NCI-H1694 treated with DMSO at 0.1 percent for 48 hours (cell line): ENCODE measurements at places on chromosomes 3 and 15.

DNA sequence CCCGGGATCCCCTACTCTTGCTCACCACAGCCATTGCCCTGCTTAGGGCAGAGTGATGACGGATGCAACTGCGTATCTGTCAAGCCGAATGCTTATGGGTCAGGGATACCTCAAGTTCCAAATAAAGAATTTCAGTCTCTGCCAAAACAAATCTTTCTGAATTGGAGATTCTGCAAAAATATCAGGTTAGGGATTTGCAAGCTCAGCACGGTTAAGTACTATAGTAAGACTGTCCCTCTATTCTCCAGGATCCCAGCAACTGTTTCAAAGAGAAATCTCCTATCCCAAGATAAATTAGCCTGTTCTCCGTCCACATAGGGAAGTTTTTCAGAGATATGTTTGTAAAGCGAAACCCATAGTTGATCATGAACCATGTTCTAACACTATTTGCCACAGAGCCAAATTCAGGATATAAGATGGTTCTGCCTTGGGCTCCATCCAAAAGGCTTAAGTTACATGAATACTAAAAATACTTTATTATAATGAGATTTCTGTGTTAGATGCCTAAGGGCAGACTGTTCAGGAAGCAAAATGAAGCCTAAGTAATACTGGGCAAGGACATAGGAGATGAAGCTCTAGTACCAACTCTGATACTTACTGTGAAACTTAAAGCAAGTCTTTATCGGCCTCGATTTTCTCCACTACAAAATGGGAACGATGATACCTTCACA lies 100.1 kb upstream of the LPP start:
- DNase-seq, result no peak

DNA sequence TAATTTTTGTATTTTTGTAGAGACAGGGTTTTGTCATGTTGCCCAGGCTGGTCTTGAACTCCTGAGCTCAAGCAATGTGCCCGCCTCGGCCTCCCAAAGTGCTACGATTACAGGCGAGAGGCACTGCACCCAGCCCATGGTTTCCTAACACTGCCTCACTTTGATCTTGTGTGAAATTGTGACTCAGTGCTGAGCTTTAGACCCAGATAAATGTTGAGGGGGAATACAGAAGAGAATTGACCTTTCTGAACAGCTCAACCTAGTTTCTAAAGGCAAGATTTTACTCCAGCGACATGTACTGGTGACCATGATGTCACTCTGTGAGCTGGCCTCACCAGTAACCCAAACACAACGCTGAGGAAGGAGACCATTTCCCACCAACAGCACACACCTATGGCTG lies 73.5 kb downstream of the ATP1B3 start:
- DNase-seq, result no peak

- DNase-seq, result no peak
Observed at GRCh38 chr3:138210528-138210927, 23.4 kb downstream of the ARMC8 start.

GRCh38 chr15:36053746-36054145 lies 507.8 kb upstream of the DPH6 start:
- no peak for DNase-seq

- DNase-seq, result peak; percentile 42
Observed at GRCh38 chr3:182618085-182618732, 175.1 kb upstream of the ATP11B start.

- DNase-seq, result no peak
Observed at GRCh38 chr3:47722859-47723258, 58.8 kb downstream of the SMARCC1 start.

- DNase-seq, result no peak
Observed at GRCh38 chr3:175651716-175652115, 792.6 kb downstream of the NAALADL2 start.

GRCh38 chr15:52103217-52104207 lies 9.1 kb downstream of the BCL2L10 start:
- no peak for DNase-seq

GRCh38 chr15:38304481-38304880 lies 51.8 kb downstream of the SPRED1 start:
- no peak for DNase-seq

DNA sequence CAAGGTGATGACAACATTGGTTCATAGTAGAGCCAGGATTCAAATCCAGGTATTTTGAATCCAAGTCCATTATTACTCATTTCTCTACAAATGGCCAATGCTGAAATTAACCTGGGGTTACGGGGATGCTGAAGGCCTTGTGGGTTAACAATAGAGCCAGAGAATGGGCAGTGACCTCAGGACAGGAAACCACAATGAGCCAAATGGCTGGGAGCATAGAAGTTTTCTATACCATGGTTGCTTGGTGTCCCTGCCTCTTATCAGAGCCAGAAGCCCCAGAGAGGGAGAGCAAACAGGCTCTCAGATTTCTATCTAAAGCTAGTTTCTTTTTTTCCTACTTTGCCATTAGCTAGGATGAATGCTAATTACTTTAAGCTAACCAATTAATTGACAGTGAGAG lies 82.3 kb downstream of the TNIK start:
- no peak for DNase-seq

DNA sequence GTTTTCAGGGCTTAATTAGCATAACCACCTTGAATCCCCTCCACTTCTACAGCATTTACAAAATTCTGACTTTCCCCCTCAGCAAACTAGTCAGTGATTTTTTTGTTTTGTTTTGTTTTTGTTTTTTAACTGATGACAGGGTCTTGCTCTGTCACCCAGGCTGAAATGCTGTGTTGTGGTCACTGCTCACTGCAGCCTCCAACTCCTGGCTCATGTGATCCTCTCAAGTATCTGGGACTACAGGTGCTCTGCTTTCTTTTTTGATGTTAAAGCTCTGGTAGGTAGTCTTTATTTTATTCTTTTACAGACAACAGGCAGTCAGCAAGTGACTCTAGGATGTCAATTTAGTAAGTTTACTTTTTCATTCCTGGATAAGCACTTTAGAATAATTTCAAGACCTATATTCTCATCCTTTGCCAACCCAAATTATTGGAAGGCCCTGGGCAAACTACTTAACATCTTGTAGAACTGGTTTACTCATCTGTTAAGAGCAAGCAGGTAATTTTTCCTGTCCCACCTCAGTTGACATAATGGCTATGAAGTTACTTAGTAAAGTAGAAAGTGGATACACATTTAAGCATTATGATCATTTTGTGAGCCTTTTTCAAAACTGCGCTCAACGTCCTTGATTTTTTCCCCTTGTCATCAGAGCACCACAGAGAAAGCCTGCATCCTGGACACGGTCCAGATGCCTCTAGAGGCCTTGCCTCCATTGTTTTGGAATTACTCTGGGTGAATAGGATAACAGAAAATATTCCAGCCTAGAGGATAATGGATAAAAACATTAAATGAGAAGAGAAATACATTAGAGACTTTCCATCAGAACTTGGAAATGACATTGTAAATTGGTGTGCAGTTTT lies 69.9 kb upstream of the NDUFB4 start:
- DNase-seq, result no peak

GRCh38 chr3:15512166-15512565 lies 9.3 kb downstream of the COLQ start:
- DNase-seq, result peak; percentile 24

DNA sequence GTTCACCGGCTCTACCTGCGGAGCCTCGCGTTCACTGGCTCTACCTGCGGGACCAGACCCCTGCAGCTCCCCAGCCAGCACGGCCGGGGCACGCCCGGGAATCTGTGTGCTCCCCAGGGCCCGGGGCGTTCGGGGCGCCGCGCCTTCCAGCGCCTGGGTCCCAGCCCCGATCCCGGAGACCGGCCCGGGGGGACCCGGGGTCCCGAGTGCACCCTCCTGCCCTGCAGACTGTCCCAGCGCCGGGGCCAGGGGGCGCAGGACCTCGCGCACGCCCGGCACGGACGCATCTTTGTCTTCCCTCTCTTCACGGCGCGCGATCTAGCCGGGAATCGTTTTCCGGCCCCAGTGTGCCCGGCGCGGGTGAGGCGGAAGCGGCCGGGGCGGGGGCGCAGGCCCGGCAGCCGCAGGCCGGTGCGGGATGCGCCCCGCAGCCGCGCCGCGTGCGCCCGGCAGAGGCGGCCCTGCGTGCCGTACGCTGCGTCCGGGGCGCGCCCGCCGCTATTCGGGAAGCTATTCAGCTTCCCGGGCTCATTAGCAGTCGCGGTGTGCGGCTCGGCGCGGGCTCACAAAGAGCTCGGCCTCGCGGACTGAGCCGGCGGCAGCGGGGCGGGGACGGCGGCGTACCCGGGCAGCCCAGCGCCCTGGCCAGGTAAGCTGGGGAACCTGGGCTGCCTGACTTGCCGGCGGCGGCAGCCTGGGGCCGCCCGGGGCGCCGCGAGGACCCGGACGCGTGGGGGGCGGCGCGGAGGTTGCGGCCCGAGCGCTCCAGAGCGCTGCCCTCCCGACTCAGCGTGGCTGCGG lies at the start of gene APBA2:
APBA2 (plus strand) TSS at position 345 of the 801 bp plus-strand sequence. CDS start 167,911 bp downstream, outside the sequence.
- DNase-seq, result no peak

DNA sequence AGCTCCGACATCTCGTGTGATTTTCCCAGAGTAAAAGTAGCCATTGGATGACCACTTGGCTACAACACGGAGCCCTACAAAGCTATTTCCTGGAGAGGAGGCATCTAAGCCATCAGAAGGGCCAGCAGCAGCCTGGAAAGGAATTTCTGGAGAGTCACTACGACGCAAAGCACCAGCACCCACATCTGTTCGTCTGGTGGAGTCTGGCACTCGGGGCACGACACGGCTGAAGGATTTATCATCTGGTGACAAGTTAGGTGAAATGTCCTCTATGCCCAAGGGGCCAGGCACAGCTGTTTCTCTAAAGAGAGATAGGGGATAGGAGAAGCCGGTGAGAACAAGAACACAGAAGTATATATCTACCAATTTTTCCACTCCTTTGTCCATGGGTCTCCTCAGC lies 49.5 kb downstream of the TUBGCP4 start:
- DNase-seq, result no peak

DNA sequence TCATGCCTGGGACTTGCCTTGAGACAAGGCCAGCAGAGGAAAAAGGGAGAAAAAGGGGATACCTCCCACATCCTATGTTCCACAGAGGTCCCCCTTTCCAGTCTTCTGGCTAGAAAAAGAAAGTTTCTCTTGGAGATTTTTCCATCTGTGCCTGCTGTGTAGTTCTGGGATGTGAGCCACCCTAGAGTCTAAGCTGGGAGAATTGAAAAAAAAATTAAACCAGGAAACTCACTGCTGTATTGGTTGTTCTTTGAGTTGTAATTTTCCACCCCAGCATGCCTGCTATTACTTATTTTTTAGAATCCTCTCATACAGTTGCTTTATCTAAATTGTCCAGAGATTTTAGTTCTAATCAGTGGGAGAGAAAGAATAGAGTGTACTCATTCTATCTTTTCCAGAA lies 68.4 kb downstream of the SV2B start:
- DNase-seq, result no peak

DNA sequence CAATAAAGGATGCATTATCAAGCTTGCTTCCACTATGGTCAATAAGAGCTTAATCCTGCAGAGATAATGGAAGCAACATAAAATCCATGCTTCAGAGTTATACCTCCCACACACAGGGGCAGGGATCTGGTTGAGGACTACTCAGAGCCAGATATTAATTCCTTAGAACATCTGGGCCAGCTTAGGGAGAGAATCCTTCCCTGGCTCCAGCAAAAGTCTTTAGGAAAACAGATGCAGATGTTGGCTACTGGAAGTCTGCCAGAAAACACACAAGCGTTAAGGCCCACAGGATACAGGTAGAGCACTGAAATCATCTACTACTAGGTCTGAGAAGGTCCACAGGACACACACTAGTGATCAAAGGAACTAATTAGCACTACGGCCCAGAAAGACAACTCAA lies 25.2 kb downstream of the TMEM202 start:
- no peak for DNase-seq

DNA sequence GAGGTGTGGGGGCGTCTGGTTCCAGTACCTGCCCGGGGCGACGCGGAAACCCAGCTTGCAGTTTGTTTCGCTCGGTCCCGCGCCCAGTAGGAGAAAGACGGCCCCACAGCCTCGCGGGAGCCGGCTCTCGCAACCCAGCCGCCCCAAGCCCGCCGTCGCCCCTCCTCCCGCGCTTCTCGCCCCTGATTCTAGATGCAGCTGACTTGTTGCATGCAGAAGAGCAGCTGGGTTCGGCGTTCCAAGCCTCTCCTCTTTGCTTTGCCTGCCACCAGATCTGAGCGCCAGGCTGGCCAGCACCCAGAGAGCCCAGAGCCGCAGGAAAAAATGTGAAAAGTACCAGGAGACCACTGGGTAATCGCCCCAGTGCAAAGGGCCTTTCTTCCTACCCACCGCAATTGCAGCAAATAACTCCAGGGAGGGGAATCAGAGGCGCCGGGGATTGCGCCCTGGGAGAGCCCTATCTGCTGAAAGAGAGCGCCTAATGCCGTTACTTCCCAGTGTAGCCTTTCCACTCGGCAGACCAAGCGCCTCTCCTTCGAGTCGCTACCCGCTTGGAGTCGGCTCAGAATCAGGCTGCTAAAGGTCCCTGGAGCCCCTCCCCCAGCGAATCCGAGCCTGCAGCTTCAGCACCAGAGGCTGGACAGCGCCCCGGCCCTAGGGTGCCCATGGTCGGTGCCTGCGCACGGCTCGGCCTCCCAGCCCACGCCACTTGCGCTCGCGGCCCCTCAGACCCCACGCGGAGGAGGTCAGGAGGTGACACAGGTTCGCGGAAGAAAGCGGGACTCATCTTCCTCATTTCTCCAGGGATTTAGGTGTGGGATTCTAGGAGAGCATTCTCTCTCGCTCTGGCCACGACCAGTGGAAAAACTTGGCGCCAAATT lies 15.7 kb upstream of the AEN start:
- no peak for DNase-seq

- DNase-seq, result no peak
Observed at GRCh38 chr3:29307295-29307694, 26.4 kb downstream of the RBMS3 start.

- no peak for DNase-seq
Observed at GRCh38 chr3:64340641-64341101, 115.4 kb upstream of the PRICKLE2 start.

- DNase-seq, result no peak
Observed at GRCh38 chr3:15969874-15970640, 172.3 kb upstream of the ANKRD28 start.
